ENCODE measurements at places on chromosomes 7 and 10. TPM values are rescaled to one million over a fixed set of nuclear protein-coding genes. Genes with fewer than 3 reads are reported as not detected.

The MBL2 gene
- not detected for total RNA-seq

The EPO gene
- not detected for total RNA-seq

The SLC25A28 gene
- total RNA-seq, result 25.3 TPM

The DYDC2 gene
- 2.4 TPM for total RNA-seq

The CYP26C1 gene
- total RNA-seq, result under 0.01 TPM

The TFR2 gene
- 2.9 TPM for total RNA-seq

The CCM2 gene
- total RNA-seq, result 22.4 TPM

The SPDYE18 gene
- total RNA-seq, result 0.82 TPM

The TRPV5 gene
- total RNA-seq, result not detected

The MLLT10 gene
- 35.9 TPM for total RNA-seq

The SH2D4B gene
- total RNA-seq, result 1.2 TPM

The ZC3HAV1 gene
- 4.1 TPM for total RNA-seq

The MYL7 gene
- total RNA-seq, result 1.6 TPM

The HSPA12A gene
- total RNA-seq, result 33.0 TPM

The SHH gene
- 1.6 TPM for total RNA-seq

The LRRC17 gene
- 15.5 TPM for total RNA-seq

The VGF gene
- 7.7 TPM for total RNA-seq

The FAM170B gene
- total RNA-seq, result not detected

The SPAM1 gene
- total RNA-seq, result not detected

The ELAPOR2 gene
- 21.6 TPM for total RNA-seq

The CRYGN gene
- total RNA-seq, result under 0.01 TPM

The CLDN3 gene
- total RNA-seq, result not detected

The CDK1 gene
- total RNA-seq, result 15.1 TPM

The FAM13C gene
- 20.8 TPM for total RNA-seq

The AKR1E2 gene
- total RNA-seq, result 74.2 TPM

Measured in frontal cortex (tissue), 4 donors.